Stimulated activated CD4-positive, alpha-beta T cell treated with anti-CD3 and anti-CD28 coated beads, TNF-alpha, amount 100 ng/mL, for 24 hours (primary cell): ENCODE measurements at places on chromosomes 16 and 17.

GRCh38 chr16:18942061-18942460 lies 15.9 kb upstream of the SMG1 start:
- DNase-seq: no peak

DNA sequence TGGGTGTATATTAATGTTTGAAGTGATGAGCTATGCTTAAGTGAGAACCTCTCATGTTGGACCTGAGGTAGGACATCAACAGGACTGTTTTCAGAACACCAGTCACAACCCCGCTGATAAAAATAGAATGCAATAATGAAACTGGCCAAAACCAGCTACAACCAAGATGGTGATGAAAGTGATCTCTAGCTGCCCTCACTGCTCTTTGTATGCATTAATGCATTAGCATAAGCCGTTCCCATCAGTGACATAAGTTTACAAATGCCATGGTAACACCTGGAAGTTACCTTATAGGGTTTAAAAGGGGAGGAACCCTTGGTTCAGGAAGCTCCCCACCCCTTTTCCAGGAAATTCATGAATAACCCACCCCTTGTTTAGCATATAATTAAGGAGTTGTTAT lies 672.5 kb upstream of the EEF2KMT start:
- DNase-seq: no peak

DNA sequence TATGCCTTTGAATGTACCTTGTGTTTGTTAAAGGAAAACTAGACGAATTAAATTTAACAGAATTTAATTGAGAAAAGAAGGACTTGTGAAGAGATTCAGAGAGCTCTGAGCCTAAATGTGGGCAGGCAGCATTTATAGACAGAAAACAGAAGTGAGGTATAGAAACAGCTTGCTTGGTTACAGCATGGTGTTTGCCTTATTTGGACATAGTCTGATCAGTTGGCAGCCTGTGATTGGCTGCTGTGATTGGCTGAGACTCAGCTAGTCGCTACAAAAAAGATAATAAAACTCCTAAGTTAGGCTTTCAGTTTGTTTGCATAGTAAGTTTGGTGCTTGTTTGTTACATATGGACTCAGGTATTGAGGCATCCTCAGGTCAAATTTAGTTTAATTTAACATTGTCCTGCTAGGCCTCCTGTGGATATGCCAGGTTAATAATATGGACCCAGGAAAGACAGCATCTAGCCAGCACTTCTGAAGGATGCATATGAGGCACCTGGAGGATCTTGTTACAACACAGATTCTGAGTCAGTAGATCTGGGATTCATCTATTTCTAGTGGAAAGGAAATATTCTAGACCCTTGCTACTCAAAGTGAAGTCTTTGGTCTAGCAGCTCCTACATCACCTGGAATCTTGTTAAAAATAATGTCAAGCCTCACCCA lies 43.4 kb downstream of the SLFN5 start:
- DNase-seq: peak; percentile 3

- DNase-seq: no peak
These were observed 10.0 kb downstream of the LDHD start for GRCh38 chr16:75106351-75107274.

DNA sequence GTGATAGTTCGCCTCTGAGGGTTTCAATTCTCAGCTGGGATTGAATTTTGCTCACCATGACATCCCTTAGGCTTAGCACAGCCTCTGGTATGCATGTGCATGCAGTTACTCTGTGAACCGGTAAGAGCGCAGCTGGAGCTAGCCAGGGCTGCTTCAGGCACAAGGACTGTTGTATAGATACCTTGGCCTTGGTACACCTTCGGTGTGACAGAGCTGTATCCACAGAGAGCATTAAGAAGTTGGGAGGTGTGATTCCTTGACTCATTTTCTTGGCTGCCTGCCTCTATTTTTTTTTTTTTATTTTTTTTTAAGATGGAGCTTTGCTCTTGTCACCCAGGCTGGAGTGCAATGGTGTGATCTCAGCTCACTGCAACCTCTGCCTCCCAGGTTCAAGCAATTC lies 2.2 kb upstream of the NUTF2 start:
- no peak for DNase-seq

GRCh38 chr16:22191532-22192260 lies 14.4 kb upstream of the EEF2K start:
- DNase-seq: no peak

- no peak for DNase-seq
These were observed 48.8 kb downstream of the PIMREG start for GRCh38 chr17:6492892-6493674.

- no peak for DNase-seq
These were observed 4.8 kb upstream of the ERBB2 start for GRCh38 chr17:39695089-39695474.

GRCh38 chr17:76810956-76811355 lies 57.2 kb upstream of the MGAT5B start:
- DNase-seq: no peak

DNA sequence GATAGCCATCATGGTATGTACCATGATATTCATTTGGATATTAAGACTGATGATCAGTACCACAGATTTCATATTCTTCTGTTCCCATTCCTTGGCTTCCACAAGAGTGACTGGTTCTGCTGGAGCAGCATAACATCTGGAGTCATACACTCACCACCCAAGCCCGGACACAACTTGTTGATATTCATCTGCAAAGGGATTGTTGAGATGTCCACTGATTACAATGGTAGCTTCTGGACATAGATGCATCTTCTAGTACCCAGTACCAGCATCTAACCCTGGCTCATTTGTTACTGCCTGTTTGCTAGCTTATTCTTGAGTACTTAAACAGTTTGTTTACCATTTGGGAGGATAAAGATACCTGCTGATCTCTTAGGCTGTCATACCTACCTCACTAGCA lies 235.7 kb upstream of the AXIN2 start:
- DNase-seq: no peak

- no peak for DNase-seq
These were observed 15.2 kb upstream of the CA4 start for GRCh38 chr17:60134396-60135150.

GRCh38 chr16:68365167-68365817 lies 54.5 kb downstream of the PRMT7 start:
- DNase-seq: no peak
